Sciatic nerve (tissue), 2 donors: ENCODE measurements at places on chromosomes 6 and 20. TPM values are rescaled to one million over a fixed set of nuclear protein-coding genes. Genes with fewer than 3 reads are reported as not detected.

GRCh38 chr6:127496471-127496870, 22.7 kb downstream of the MTCL3 start:
- no peak for DNase-seq

GRCh38 chr6:157492741-157493140, 111.8 kb downstream of the ZDHHC14 start:
- no peak for DNase-seq

- DNase-seq: peak; percentile 87
Measured at GRCh38 chr6:24581084-24581669, 64.8 kb downstream of the KIAA0319 start.

GRCh38 chr6:170151321-170151771, 139.5 kb downstream of the DLL1 start:
- no peak for DNase-seq

DNA sequence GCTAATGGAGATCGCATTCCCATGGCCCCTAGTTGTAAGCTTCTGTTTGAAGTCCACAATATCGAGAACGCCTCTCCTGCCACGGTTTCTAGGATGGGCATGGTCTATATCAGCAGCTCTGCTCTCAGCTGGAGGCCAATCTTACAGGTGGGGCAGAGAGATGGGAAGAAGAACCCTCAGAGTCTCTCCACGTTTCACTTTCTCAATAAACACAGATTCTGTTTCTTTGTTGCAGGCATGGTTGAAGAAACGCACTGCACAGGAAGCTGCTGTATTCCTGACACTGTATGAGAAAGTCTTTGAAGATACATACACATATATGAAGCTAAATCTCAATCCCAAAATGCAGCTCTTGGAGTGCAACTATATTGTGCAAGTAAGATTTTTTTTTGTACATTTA, 157.9 kb downstream of the DNAH8 start:
- no peak for DNase-seq

GRCh38 chr6:166618251-166618650, 8.8 kb downstream of the RPS6KA2 start:
- no peak for DNase-seq

DNA sequence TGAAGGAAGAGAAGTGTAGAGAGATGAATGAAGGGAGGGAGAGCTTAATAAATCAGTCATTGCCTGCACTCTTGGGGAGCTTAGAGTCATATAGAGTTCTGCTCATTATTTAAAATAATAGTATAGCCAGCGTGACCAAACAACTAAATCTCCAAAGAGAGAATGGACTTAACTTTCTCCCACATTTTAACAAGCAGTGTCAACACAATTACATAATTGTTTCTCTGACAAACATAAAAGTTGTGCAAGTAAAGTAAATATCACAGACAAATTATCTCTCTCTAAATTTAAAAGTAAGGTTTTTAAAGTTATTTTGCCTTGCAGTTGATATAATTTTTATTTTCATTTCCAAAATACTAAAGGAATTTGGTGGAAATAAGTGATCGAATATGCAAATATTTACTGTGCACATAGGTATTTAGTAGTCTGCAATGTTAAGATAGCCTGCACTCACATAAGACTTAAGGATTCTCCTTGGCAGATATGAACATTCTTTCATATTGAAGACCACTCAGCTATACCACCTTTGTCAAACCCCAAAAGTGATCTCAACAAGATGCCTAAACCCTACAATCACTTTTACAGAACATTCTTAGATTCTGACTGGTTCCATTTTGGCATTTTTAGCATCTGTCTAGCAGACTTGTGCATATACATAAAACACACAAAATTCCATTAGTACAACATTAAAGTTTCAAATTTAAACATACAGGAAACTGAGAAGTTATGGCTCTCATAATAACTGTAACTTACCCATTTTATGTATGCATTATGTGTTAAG, 67.7 kb downstream of the KIF6 start:
- no peak for DNase-seq

DNA sequence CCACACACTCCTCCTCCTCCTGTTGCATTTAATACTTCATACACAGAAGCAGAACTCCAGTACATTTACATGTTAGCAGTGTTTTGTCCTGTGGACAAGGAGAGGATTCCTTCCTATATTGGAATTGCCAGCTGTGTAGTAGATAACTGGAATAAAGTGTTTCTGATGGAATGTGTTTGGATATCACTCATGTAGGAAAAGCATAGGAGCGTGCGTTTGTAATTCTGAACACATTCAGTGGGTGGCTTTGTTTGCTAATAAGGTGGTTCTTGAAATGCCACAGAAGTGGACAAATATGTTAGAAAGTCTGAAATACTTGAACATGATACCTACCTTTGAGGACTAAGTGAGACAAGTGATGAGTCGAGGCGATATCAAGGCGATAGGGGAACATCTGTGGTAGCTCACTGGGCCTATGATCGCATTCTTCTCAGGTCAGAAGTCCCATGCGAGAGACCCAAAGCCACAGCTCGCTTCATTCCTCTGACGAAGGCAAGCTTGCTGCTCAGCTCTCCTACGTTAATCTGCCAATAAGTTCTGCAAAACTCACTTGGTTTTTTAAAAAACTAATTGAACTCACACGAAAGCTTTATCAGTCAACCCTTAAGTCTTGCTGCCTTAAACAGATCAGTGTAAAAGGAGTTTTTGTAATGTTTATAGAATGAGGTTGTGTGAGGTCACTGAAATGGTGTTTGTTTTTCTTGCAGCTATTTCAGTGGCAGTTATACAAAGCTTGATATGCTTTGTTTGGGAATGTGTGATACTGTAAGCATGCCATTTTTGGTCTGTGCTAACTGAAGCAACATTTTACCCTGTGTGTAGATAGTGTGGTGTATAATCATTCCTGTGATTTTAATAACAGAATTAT, 159.9 kb downstream of the SOX4 start:
- no peak for DNase-seq

- no peak for DNase-seq
Measured at GRCh38 chr20:63093966-63094766, 87.4 kb upstream of the BHLHE23 start.

- DNase-seq: no peak
Measured at GRCh38 chr6:102773636-102774035, 1380.1 kb downstream of the GRIK2 start.

DNA sequence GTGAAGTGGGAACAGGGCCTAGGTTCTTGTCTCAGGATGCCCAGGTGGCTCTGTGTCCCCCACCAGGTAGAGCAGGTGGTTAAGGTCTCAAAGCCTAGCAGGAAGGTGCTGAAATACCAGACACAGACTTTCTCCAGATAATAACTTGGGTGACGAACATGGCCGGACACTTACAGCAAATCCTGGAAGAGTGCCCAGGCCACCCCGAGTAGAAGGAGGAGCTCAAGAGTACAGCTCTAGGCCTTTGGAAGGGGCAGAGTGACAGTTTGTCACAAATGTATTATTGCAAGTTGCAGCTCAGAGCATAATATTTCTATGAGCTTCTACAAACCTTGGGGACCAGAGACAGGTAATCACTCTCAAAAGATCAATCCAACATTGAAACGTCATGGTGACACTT, 251.6 kb upstream of the SOX4 start:
- DNase-seq: no peak

DNA sequence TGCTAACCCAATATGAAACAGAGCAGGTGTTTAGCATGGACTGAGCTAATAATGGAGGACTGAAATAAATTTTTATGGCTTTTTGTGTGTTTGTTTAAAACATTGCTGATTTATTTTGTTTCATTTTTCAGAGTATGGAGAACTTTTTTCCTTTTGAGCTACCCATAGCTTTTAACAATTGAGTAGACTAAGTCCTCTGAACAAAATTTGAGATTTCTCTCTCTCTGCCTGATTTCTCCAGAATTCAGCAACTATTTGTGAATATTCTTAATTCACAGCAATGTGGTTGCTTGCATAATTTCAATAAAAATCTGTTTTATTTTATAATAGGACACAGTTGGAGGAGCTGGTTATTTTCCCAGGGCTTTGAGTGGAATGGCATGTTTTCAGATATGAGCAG, 103.7 kb downstream of the TPBG start:
- DNase-seq: no peak

- DNase-seq: no peak
Measured at GRCh38 chr20:6746901-6747609, 20.4 kb upstream of the BMP2 start.

GRCh38 chr6:157887892-157888291, 64.8 kb downstream of the SNX9 start:
- no peak for DNase-seq

- DNase-seq: no peak
Measured at GRCh38 chr6:10838794-10839333, 525 bp upstream of the MAK start.

DNA sequence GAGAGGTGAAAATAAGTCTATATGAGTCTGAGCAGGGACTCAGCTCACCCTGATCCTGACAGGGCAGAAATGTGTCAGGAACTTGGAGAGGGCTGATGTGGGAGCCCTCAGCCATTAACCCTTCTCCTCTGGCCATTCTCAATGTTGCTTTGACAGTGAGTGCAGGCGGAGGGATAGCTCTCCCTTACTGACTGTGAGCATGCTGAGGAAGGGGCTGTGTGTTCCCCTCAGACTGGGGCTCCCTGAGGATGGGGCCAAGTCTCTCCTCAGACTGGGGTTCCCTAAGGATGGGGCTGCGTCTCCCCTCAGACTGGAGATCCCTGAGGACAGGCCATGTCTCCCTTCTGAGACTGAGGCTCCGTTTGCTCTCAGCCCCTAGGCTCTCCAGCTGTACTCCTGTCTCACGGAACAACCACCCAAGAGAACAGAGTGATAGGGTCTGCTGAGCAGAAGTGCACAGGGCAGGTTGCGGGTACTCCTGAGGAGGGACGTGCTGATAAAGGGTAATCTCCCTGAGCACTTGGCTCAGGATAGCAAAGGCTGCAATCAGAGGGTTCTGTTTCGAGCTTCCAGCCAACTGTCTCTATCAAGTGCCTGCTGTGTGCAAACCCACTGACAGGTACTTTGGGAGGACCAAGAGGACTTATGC, 141.0 kb downstream of the MRPL14 start:
- DNase-seq: no peak

DNA sequence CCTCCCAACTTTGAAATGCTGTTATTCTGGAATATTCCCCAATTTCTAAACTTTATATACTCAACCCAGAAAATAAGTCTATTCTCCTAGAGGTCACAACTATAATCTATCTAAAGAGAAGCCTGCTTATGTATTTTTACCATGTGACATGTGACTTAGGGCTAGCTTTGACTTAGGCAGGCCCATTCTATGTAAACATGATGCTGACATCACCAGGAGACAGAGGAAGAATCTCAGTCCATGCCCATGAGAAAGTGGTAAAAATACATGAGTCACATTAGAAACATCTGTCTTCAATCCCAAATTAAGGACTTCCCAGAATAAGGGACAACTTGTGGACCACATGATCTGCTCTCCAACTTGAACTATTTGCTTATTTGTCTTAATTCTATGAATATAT, 113.6 kb upstream of the ID4 start:
- no peak for DNase-seq

GRCh38 chr6:66902457-66902856, 1195.4 kb upstream of the EYS start:
- no peak for DNase-seq

GRCh38 chr6:126195625-126196236, 144.2 kb upstream of the CENPW start:
- DNase-seq: no peak

GRCh38 chr6:46325561-46326530, 155.1 kb upstream of the ENPP5 start:
- no peak for DNase-seq

GRCh38 chr20:37185686-37186085, 6.3 kb upstream of the MROH8 start:
- no peak for DNase-seq

GRCh38 chr6:17885889-17886576, 101.4 kb downstream of the KIF13A start:
- no peak for DNase-seq

GRCh38 chr6:106281088-106281487, 44.5 kb downstream of the ATG5 start:
- DNase-seq: no peak

DNA sequence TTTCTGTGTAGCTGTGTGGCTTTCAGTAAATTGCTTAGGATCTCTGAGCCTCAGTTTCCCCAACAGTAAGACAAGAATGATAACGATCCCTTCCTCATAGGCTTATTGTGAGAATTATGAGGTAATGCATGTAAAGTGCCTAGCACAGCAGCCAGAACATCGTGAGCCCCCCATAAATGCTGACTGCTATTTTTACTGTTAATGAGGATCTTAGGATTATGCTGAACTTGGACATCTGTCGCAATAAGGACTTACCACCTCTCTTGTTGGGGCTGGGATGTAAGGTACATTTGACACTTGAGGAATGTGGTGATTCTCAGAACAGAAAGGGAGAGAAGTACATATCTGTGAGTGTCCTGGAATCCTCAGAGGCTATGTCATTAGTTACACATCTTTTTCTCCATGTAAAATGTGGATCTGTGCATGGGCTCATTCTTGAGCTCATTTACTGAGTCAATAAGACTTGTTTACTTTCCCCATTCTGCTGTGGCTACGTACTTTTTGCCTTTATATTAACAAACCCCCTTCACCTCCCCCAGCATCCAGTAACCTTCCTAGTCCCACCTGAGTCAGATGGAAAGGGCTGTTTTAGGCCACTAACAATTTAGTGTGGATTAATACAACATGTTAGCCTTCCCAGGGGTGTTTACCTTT, 64.4 kb upstream of the PLEKHG1 start:
- DNase-seq: no peak

GRCh38 chr6:104700371-104701185, 159.1 kb downstream of the HACE1 start:
- DNase-seq: no peak

GRCh38 chr6:52245425-52245824, 1.1 kb upstream of the IL17F start:
- DNase-seq: no peak

GRCh38 chr6:6810727-6811126, 222.2 kb downstream of the LY86 start:
- DNase-seq: no peak

- no peak for DNase-seq
Measured at GRCh38 chr6:129959358-129959930, 58.9 kb upstream of the L3MBTL3 start.

The ULBP2 gene
- total RNA-seq: 0.27 TPM

The DPPA5 gene
- not detected for total RNA-seq

The PCK1 gene
- 5.3 TPM for total RNA-seq

The UTRN gene
- 594 TPM for total RNA-seq

The MROH8 gene
- total RNA-seq: 5.2 TPM

The EEF1A2 gene
- total RNA-seq: 0.45 TPM

The MYCT1 gene
- total RNA-seq: 20.6 TPM

The PRKN gene
- 15.9 TPM for total RNA-seq

The TP53TG5 gene
- not detected for total RNA-seq

The MOXD1 gene
- 14.2 TPM for total RNA-seq

The ADGRF4 gene
- total RNA-seq: not detected

The NOX3 gene
- not detected for total RNA-seq
